HT-29 (cell line): ENCODE measurements at places on chromosomes 13 and 19.

GRCh38 chr19:55488986-55489710 lies 912 bp downstream of the SSC5D start:
- no peak for DNase-seq

DNA sequence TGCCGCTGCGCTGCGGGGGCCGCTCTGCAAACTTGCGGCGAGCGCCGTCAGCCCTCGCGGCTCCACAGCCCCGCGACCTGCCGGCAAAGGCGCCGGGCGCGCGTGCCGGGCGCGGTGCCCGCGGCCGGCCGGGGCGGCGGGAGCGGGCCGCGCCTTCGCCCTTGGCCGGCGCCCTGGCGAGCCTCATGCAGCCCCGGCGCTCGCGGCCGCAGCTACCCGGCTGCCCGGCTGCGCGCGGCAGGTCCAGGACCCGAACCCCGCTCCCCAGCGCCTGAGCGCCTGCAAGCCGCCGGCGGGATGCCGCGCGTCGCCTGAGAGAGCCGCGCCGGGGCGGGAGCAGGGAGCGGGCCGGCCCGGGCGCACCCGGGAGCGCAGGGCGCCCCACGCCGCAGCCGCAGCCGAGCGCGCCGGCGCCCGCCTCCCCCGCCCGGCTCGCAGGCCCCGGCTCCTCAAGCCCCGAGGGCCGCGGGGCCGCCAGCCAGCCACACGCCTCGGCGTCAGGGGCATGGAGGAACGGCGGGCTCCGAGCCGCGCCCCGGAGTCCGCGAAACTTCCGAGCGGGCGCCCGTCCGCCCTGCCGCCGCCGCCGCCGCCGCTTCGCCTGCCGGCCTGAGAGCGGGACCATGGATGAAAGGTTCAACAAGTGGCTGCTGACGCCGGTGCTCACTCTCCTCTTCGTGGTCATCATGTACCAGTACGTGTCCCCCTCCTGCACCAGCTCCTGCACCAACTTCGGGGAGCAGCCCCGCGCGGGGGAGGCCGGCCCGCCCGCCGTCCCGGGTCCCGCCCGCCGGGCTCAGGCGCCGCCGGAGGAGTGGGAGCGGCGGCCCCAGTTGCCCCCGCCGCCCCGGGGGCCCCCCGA lies 564 bp downstream of the HS6ST3 start:
- DNase-seq = no peak

- DNase-seq = peak; percentile 40
These were observed 1.4 kb downstream of the UHRF1 start for GRCh38 chr19:4910594-4911281.

DNA sequence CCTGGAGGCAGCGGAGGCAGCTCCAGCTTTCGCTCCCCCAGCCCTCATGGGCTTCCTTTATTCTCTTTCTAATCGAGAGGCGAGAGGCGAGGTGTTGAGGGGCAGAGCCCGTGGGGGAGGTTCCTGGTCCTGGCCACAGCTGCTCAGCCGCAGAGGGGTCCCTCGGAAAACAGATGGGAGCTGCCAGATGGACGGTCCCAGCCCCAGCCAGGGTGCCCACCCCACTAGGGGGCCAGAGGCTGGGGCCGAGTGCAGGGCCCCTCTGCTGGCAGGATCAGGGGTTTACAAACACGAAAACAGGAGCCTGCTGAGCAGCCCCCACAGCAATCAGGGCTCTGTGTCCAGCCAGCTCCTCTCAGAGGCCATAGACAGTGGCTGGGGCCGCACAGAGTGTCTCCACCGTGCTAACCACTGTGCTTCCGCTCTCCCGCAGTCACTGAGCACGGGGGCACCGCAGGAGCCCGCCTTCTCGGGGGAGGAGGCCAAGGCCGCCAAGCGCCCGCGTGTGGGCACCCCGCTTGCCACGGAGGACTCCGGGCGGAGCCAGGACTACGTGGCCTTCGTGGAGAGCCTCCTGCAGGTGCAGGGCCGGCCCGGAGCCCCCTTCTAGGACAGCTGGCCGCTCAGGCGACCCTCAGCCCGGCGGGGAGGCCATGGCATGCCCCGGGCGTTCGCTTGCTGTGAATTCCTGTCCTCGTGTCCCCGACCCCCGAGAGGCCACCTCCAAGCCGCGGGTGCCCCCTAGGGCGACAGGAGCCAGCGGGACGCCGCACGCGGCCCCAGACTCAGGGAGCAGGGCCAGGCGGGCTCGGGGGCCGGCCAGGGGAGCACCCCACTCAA lies 182.2 kb downstream of the KDM4B start:
- no peak for DNase-seq

- DNase-seq = no peak
These were observed 85.8 kb downstream of the IPO5 start for GRCh38 chr13:98039261-98039660.

DNA sequence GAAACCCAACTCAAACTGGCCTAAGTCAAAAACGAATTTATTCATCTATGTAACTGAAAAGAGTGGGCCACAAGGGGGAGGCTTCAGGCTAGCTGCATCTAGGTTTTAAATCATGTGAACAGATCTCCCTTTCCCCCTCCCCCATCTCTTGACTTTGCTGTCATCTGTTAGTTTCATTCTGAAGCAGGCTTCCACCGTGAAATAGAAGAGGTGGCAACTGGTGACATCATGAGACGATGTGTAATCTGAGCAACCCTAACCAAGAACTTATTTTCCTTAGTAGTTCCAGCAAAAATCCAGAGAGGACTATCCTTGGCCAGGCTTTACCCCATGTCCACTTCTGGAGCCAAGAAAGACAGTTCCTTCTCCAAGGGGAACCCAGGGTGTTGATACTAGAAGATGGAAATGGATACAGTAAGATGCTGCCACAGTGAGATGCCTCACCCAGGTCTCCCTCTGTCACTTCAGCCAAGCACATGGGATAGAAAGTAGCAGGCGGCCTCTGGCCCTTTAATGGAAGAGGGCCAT lies 9.4 kb downstream of the SAMD4B start:
- no peak for DNase-seq

DNA sequence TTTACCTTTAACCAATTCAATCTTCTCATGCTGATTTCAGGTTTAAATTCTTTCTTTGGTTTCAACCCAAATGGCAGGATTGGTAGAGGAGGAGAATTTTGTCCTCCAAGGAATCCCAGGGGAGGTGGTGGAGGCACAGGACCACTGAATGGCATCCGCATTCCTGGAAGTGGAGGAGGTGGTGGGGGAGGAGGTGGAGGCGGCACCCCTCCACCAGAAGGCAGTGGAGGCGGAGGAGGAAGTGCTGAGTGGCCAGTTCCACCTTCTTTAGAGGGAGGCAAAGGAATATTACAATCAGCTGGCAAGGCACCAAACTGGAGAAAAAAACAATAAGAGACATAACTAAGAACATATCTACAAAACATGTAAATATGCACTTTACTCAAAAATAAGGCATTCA lies 192.9 kb downstream of the DIAPH3 start:
- no peak for DNase-seq

GRCh38 chr19:7915250-7916102 lies 846 bp downstream of the TGFBR3L start:
- no peak for DNase-seq

DNA sequence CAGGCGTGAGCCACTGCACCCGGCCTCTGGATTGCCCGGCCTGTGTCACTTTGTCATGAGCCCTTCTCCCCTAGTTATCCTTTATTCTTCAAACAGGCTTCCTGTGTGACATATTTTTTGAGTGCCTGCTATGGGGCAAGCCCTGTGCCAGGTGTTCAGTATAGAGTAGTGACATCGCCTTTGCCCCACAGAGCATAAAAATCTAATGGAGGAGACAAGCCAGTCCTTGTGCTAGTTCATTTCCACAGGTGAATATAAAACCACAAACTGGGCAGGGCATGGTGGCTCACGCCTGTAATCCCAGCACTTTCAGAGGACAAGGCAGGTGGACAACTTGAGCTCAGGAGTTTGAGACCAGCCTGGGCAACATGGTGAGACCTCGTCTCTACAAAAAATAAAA lies 43.2 kb downstream of the BBC3 start:
- peak; percentile 94 for DNase-seq

- DNase-seq = no peak
These were observed 10.8 kb upstream of the RNF113B start for GRCh38 chr13:98187965-98188261.

DNA sequence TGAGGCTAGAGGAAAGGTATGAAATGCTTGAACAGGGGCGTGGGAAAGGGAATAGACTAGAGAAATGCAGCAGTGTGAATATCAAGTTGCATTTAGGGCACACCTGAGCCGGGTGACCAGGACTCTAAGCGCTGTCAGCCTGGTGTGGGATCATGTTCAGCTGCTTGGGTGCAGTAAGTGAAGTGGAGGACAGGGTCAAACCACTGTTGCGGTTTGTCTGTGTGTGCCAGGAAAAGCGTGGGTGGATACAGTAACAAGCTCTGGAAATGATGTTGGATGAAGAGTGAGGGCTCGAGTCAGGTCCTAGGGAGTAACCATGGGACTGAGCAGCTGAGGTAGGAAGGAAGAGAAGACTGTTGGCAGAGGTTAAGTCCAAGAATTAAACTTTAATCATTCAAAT lies 15.8 kb downstream of the DGKH start:
- no peak for DNase-seq

DNA sequence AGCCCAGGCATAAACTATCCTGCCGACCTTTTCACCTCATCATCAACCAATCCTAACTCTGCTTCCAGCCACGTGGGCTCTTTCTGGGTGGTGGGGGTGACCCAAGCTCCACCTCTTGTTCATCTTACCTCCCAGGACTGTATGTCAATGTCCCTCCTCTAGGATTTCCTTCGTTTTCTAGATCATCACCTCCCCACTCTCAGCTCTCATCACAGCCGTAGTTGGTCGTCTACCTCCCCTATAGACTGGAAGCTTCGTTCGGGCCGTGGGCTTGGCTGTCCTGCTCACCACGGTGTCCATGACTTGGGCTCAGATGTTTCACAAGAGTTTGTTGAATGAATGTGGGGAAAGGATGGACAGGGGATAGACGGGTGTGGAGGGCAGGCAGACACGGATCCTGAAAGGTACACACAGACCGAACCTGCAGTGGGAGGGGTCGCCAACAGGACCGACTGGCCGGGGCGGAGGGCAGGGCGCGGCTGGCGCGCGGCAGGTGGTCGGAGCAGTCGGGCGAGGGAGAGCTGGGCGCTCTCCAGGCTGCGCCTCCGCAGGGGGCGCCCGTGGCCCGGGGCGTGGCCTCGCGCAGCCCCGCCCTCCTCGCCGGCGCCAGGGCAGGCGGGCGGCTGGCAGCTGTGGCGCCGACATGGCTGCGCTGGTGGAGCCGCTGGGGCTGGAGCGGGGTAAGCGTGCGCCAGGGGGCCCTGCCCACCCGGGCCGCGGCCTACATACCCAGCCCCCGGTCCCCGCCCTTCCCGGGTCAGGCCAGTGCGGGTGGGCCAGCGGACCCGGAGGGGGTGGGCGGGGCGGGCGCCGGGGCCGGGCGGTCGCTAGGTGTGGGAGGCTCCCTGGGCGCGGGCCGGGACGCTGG lies at the start of gene LIN7B:
LIN7B (plus strand) TSS at position 609 of the 868 bp plus-strand sequence; CDS start at position 644, 35 bp downstream.
- peak; percentile 89 for DNase-seq

- no peak for DNase-seq
These were observed 245.3 kb downstream of the ITGBL1 start for GRCh38 chr13:101697745-101698144.
